Retina (tissue), 1 donor: ENCODE measurements at places on chromosomes 16 and 17.

DNA sequence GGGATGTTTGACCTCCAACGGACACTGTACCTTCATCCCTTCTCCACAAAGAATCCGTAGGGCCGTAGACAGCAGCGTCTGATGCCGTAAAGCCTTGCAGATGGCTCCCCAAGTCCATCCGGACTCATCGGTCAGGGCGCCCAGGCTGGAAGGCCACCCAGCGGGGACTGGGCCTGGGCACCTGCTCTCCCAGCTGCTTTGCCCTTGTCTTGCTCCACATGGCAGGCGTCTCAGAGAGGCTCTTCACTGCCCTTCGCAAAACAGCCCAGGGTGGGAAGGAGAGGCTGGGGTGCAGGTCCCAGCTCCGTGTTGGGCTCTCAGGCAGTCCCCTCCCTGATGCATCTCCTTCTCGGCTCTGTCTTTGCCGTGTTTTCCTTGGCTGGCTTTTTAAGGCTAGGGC lies 6.2 kb upstream of the RPTOR start:
- no peak for DNase-seq

DNA sequence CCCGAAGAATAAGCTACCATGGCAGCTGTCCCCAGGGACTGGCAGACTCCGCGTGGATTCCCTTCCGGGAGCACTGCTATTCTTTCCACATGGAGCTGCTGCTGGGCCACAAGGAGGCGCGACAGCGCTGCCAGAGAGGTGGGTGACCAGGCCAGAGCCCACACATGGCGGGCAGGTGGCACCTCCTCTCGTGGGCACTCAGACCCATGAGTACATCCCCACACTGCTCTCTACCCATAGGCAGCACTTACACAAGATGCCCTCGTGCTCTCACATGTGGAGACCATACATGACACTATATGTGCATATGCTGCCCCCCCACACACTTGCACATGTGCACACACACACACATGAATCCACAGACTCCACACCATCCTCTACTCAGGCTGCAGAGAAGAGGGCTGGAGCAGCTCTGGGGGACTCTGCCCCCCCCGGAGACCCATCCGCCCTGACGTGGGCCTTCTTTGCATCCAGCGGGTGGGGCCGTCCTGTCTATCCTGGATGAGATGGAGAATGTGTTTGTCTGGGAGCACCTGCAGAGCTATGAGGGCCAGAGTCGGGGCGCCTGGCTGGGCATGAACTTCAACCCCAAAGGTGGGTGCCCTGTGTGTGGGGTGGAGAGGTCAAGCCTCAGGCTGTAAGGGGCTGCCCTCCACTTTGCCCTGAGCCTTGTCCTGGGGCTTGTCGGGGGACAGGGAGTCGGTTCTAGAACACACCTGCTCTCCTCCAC lies 62.9 kb downstream of the MRC2 start:
- DNase-seq = no peak

DNA sequence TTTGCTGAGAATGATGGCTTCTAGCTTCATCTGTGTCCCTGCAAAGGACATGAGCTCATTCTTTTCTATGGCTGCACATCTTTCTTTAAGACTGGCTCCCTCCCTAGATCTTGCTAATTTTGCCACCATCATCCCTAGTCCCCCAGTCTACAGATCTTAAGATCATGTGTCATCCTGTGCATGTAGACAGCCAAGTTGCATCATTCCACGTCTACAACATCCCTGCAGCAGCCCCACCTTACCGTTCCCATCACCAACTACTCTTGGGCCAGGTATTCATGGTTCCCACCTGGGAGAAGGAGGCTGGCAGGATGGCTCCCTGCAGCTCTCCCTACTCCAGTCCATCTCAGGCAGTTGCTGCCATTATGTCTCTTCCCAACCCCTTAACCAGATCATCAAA lies 12.3 kb downstream of the CPPED1 start:
- no peak for DNase-seq

DNA sequence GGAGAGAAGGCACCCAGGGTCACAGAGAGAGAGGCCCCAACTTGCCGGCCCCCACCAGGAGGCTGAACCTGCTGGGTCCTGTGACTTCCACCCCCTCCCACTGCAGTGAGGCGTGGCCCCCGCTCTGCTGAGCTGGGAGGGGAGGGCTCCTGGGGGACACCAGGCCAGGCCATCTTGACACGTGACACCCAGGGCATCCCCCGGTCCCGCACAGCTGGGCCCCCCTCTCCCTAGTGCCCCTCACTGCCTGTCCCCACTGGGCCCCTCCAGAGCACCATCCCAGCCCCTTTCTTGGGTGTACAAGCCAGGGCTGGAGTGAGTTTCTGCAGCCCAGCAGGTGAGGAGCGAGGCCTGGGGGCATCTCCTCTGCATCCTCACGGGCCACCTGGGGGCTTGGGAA lies 12.4 kb downstream of the UBALD1 start:
- DNase-seq = no peak

DNA sequence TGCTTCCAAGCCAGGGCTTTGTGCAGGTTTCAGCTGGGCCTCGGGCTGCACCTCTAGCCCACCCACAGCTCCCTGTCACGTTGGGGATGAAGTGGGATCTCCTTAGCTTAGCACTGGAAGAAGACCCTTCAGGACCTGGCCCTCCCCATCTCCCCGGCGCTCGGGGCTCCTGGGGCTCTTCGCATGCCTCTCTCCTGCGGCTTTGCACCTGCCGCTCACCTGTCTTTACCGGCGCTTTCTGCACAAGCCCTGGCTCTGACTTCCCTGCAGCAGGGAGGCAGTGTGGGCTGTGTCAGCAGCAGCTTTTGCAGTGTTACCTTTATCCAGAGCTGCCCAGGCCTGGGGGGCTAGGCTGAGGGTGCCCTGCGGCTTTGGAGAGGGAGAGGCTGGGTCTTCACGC lies 52.3 kb downstream of the NT5M start:
- DNase-seq = no peak

DNA sequence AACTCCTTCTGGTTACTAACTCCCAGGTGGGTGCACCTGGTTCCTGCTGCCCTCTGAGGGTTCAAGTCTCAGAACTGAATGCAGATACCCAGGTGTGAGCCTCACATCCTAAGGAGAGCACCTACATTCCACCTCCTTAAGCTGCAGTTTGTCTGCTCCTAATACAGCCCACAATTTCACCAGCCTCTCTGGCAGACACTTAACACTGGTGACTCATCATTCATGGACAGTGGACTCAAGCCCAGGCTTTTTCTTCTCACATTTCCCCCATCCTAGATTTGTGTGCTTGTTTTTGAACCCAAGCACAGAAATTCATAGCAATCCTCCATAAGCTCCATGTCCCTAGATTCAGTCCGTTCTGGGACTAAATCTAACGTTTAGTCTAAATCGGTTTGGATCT lies 7.0 kb upstream of the MAF start:
- DNase-seq = no peak

DNA sequence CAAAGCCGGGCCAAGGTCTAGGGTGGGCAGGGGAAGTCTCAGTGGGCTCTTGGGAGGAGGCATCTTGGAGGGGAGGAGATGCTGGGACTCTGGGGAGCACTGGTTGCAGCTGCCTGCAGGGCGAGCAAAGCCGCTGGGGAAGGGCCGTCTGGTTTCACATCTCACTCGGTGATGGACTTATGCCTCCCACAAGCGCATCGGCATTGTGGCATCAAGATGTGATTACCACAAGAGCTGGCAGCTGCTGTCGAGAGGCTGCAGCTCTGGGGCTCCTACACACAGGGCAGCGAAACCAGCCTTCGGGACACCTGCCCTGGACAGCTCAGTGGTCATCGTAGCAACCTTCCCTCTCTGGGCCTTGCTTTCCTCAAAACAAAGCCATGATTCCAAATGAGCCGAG lies 3.1 kb upstream of the KCNJ12 start:
- DNase-seq = no peak

DNA sequence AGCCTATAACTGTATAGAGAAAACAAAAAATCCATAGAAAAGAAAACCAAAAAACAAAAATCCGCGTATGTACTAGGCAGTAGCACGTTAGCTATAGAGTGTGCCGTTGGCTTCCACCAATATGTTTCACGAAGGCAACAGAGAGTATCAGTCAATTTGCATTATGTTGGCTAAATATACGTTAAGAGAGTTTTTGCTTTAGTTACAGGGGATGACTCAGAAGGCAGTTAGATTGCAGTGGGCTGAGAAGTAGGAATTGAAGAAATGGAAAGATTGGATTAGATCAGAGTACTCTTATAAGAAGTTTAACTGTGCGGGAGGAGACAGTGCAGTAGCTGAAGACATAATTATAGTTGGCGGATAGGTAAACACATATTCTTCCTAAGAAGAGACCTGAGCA lies 911 bp upstream of the NACA2 start:
- no peak for DNase-seq

- DNase-seq = no peak
Measured at GRCh38 chr16:25031132-25031440, 15.9 kb upstream of the ARHGAP17 start.
